8988T (cell line): ENCODE measurements at places on chromosomes 12 and 14.

GRCh38 chr12:62268956-62269355 lies 8.8 kb downstream of the USP15 start:
- no peak for DNase-seq

GRCh38 chr12:39372929-39373328 lies 70.0 kb downstream of the KIF21A start:
- no peak for DNase-seq

DNA sequence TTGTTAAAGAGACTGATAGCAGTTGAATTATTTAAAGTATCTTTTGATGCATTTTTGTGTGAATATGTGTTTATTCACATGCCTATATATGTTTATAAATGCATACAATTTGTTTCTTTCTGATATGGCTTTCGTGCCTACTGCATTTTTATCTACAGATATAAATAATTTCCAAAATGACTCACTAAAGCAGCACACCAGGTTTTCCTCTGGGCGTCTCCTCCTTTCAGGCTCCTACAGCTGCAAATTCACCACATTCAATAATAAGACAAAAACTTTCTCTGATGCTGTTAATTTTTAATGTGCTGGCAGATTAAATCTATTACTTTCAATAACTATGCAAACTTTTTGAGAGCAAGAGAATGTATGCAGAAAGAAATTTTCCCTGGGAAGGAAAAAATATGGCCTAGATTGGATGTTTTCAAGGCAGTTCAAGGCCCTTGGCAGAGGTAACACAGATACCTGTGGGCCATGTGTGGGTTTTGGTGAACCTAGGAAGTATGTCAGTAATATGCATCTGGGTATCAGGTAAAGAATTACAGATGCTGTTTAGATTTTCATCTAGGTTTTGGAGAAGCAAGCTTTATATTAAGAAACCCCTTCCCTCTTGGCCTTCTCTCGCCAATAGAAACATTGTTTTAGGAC lies 381.8 kb downstream of the EGLN3 start:
- DNase-seq = no peak

GRCh38 chr12:87939182-87939581 lies 90.0 kb downstream of the C12orf50 start:
- no peak for DNase-seq

- peak; percentile 90 for DNase-seq
These were observed 37.5 kb upstream of the CORO1C start for GRCh38 chr12:108768591-108769500.

- no peak for DNase-seq
These were observed 12.4 kb upstream of the SLC6A15 start for GRCh38 chr12:84924981-84925380.

DNA sequence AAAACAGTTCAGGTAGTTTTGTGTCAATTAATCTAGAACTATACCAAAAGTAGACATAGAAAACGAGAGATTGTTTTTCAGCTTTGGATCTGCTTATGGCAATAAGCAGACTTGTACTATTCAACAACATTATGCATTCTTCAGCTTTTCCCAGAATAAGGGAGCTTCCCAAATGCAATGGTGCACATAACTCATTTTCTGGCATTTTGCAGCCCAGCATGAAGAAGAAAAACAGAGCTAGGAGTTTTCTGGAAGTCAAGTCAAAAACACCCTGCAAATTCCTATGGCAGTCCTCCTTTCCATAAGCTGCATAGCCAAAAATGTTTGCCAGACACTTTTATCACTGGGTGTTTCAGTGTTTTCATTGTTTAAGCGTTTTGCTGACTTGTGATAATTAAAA lies 314.7 kb downstream of the NAV3 start:
- DNase-seq = no peak

GRCh38 chr12:100020370-100020769 lies 35.6 kb upstream of the ANKS1B start:
- no peak for DNase-seq

- no peak for DNase-seq
These were observed 8.5 kb downstream of the VASH1 start for GRCh38 chr14:76769636-76770292.

GRCh38 chr12:75481774-75482173 lies 1.2 kb downstream of the GLIPR1 start:
- DNase-seq = no peak

DNA sequence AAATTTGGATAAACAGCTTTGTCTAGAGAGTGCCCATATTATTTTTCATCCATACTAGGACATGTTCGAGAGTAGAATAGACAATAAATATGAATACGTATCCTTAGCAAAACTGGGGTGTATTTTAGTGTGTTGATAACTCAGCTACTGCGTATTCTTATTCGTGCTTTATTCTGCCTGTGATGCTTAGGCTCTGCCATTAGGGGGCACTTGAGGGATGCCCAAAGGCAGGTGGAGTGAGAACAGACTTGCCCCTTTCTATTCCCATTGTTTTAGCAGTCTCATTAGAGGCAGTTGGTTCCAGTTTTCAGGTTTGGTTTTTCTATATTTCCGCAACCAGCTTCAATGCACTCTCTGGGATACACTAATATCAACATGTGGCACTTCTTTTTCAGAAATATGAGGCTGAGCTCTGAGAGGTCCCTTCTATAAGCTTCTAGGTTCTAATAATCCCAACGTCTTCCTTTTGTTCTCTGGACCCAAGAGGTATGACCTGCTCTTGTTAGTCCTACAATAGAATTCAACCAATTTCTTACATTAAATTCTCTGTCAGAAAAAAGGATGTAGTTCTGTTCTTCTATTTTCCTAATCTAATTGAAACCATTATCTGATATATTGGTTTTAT lies 985.7 kb upstream of the FBXO33 start:
- DNase-seq = no peak

- DNase-seq = no peak
These were observed 5.6 kb upstream of the NIN start for GRCh38 chr14:50836515-50836914.

- DNase-seq = no peak
These were observed 58.8 kb downstream of the ADGRD1 start for GRCh38 chr12:131012279-131013069.

DNA sequence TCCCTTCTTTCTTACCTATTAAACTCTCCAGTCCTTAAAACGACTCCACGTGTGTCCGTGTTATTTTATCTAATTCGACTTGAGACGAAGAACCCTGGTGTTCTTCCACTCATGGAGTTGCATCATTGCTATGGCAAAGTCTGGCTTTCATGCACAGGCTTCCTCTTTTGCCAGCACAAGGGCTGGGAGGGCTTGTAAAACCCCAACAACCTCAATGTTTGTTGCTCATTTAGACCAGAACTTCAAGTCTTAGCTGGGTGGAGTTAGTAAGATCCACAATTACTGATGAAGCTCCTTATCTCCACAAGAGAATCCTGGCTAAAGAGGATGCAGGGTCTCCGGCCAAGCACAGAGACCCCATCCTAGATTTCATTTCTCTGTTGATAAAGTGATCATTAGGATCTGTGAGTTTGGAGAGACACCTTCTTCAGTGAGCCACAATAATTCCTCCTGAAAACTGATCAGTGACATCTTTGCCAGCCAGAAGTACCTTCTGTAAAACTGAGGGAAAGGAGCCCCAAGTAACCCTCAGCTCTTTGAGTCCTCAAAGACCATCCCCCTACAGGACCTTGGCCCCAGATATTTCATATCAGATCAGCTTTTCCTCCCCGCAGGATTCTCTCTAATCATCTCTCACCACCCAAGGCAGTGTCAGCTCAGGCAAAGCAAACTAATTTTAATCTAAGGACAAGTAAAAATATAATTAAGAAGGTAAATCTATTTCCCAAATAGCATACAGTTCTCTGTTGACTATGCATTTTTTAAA lies 514.6 kb downstream of the FUT8 start:
- no peak for DNase-seq
